Activated B cell treated with CpG ODN at 0.5 μM for 24 hours (primary cell): ENCODE measurements at places on chromosomes 6 and 20.

DNA sequence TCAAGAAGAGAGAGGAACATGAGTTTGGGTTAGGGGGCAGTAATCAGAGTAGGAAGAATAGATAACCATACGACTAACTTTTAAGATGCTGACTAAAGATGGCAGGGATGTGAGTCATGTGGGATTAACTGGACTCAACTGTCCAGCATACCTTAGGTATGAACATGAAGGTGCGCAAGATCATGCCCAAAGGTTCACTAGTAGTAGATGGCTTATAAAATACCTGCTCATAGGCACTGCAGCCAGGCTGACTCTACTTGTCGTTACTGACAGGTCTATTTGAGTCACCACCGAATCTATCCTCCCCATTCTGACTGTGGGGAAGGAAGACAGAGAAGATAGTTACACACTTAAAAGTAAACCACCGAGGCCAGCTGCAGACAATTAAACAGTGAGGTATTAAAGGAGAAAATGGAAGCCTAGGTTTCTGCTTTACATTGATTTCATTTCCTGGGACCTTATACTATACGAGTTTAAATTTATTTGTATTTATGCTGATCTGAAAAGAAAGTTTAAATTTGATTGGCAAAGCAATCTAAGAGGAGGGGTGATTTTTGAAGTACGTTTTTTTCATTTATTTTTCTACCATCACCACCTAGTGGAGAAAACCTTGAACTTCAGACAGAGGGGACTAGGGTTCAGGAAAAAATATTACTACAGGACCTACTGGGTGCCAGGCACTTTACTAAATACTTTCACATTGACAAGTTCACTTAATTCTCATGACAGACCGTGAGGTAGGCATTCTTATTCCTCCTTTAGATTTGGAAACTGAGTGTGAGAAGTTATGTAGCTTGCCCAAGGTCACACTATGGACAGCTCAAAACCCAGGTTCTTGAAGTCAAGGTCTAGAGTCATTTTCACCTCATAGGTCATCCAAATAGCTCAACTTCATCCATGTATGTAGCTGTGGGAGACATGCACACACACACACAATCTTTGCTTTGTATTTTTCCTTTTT, 4.0 kb upstream of the WRNIP1 start:
- no peak for DNase-seq

DNA sequence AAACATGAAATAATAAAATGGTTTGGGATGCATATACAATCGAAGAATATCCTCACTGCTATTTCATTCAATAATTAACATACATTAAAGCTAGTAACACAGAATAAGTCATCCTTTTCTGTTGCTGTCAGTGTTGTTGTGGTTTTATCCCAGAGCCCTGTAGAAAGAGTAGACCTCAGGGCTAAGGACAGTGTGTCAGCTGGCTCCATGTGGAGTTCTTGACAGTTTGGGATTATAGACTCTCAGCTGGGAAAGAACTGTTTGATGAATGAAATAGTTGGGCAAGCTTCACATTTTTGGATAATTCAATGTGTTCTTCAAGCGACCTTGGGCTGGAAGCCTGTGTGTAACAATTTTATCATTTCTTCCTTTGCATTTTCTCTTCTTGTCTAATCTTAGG, 10.1 kb downstream of the UTRN start:
- no peak for DNase-seq

DNA sequence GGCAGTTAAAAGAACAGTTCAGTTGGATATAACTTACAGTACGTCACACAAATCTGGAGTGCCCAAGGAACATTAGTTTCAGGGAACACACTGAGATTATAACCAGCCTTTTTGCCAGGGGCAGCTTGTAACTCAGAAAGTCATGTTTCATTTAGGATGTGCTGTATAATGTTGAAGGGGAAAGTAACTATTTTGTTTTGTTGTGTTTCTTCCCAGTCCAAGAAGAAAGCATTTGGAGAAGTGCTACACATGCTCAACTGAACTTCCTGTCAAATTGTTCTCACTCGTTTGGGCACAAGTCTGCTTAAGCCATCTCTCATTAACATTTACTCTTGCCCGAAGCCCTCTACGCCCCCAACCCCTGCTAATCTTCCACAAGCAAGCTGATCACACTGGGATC, 157.9 kb downstream of the BTBD9 start:
- no peak for DNase-seq

- DNase-seq: no peak
Measured at GRCh38 chr20:17823409-17824144, 123.8 kb downstream of the BANF2 start.

DNA sequence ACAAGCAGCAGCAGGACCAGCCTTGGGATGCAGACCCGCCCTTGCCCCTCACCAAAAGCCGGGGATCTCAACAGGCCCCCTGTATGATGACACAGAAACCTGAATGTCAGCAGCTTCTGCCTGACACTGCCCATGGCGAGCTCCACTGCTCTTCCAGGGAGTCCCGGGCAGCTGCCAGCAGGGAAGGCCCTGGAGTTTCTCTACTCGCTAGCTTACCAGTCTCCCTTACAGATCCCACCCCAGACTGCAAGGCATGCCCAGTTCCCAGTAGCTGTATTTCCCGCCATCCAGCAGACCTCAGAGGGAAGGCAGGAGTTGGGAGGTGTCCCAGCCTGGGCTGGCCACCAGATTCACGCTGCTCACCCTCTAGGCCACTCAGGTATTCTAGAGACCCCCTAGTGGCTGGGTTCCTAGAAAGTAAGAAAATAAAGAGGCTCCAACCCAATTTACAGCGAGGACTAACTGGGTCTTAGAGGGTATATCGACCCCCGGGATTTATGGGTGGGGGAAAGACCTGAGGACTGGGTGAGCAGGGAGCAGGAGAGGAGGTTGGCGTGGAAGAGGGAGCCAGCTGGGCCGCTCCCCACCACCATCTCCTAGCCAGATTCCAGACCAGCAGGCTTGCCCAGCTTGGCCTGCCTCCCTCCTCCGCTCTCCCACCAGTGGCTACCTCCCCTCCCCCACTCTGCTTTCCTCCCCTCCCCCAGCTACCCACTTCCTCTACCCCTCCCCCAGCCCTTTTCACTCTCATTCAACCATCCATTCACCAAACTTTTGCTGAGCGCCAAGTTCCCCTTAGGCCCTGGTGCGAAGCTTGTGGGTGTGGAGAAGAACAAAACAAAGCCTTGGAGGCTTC, 9.7 kb upstream of the HMGA1 start:
- no peak for DNase-seq

- no peak for DNase-seq
Measured at GRCh38 chr6:17584241-17584803, 15.8 kb upstream of the FAM8A1 start.

GRCh38 chr6:31070711-31071197, 41.6 kb downstream of the C6orf15 start:
- DNase-seq: no peak

GRCh38 chr6:67287566-67287965, 1347.5 kb upstream of the ADGRB3 start:
- no peak for DNase-seq

DNA sequence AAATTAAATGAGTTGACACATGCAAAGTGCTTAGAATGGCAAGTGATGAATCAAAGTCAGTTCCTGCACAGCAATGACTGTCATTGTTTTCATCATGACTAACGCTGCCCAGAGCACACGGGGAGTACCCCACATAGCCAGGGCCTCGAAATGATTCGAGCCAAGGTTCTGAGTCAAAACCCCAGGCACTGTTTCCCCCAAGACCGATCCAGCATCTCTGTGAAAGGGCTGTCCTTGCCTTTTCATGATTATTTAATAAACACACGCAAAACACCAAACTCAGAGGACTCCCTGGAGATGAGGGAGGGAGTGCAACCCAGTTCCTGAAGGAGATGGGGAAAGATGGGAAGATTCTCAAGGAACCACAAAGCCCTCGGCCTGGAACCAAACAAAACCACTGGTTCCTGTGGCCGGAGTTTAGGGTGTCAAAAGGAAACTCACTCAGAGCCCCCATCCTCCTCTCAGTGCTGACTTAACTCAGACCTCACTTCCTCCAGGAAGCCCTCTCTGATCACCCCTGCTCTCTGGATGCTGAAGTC, 3.8 kb downstream of the PREX1 start:
- DNase-seq: no peak

- DNase-seq: no peak
Measured at GRCh38 chr6:106560996-106561685, 68.2 kb downstream of the RTN4IP1 start.

- no peak for DNase-seq
Measured at GRCh38 chr6:99802396-99803031, 191.5 kb downstream of the MCHR2 start.
